ENCODE measurements at places on chromosomes 2 and 18. TPM values are rescaled to one million over a fixed set of nuclear protein-coding genes. Genes with fewer than 3 reads are reported as not detected.

IL37 gene
- not detected for total RNA-seq

C2orf81 gene
- total RNA-seq = under 0.01 TPM

LRP1B gene
- not detected for total RNA-seq

ABCG8 gene
- total RNA-seq = not detected

Measured in lung microvascular endothelial cell (primary cell).